ENCODE measurements at places on chromosomes 3 and 15.

GRCh38 chr3:151460774-151461450 lies at the start of gene IGSF10:
Gene IGSF10 (minus strand): TSS chr3:151461061. CDS start chr3:151458709, 2,352 bp downstream.
- DNase-seq: no peak

GRCh38 chr3:162760789-162761188 lies 1264.2 kb downstream of the OTOL1 start:
- DNase-seq: no peak

- no peak for DNase-seq
Observed at GRCh38 chr15:101180620-101181307, 71.1 kb downstream of the CHSY1 start.

DNA sequence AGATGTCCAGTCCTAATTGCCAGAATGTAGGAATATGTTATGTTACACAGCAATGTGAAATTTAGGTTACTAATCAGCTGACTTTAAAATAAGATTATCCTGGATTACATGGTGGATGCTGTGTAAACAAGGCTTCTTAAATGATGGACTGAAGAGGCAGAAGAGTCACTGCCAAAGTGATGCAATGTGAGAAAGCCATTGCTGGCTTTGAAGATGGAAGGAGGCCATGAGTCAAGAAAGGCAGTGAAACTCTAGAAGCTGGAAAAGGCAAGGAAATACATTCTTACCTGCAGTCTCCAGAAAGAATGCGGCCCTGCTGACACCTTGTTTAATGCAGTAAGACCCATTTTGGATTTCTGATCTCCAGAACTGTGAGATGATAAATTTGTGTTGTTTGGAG lies 179.1 kb upstream of the ZPLD1 start:
- DNase-seq: no peak

- no peak for DNase-seq
Observed at GRCh38 chr15:76964157-76964556, 30.8 kb upstream of the PSTPIP1 start.

DNA sequence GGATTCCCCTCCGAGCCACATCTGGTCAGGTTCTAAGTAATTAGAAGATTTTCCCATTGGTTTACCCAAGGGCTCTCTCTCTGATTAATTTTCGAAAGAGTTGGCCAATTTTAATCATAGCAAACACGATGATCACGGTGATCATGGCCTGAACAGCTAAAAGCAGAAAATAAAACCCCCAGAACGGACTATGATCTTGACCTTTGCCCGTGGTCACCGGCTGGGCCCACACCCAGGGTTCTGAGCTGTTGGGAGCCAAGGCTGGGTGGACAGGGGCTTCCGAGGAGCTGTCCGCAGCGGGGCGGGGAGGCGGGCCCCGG lies 2.6 kb downstream of the GP5 start:
- no peak for DNase-seq

DNA sequence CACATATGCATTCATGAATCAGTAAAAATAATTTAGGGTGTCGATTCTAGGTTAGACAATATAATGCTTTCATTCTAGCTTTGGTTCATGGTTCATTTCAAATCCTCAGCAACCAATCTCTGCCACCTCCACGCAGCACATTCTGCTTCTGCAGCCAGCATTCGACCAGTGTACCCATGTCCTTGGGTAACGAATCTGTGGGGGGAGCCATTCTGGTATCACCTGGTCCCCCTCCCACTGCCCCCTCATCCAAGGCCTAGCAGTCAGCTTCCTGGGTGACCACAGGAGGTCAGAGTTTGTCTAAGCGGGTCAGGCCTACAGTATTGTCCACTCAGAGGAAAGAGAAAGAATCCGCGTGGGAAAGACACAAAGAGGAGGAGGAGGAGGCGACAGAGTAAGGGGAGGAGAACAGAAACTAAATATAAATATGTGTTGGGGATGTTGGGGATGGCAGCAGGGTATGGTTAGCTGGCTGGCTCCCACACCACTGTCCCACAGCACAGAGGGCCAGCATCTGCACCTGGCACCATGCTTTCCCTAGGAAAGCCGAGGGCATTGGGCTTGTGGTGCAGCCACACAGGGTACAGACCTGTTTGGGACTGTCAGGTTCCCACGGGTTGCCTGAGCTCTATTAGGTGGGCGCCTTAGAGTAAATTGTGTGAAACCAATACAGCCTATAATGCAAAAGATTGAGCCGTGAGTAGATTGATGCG lies 12.1 kb downstream of the PAK6 start:
- no peak for DNase-seq

GRCh38 chr3:89584398-89584797 lies 477.0 kb downstream of the EPHA3 start:
- no peak for DNase-seq

GRCh38 chr3:157240408-157240807 lies 80.5 kb upstream of the CCNL1 start:
- no peak for DNase-seq

DNA sequence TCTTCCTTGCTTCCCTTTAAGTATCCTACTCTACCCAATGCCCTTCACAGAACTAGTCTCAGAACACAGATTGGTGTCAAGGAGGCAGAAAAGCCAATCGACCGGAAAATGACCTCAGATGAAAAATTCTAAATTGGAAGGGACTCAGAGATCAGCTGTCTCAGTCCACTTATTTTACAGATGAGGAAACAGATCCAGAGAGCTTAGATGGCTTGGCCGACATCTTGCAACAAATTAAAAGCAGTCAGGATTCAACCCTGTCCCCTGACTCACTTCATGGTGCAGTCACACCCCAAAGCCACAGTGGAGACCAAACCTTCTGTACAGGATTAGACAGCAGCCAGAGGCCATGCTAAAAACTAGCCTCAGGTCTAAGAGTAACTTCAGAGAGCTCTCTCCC lies 169.3 kb upstream of the BHLHE40 start:
- no peak for DNase-seq

GRCh38 chr3:172656602-172657001 lies 54.3 kb downstream of the NCEH1 start:
- DNase-seq: no peak

- no peak for DNase-seq
Observed at GRCh38 chr15:66241087-66241907, 12.3 kb downstream of the MEGF11 start.

GRCh38 chr15:73518876-73519733 lies 76.1 kb downstream of the REC114 start:
- DNase-seq: no peak

DNA sequence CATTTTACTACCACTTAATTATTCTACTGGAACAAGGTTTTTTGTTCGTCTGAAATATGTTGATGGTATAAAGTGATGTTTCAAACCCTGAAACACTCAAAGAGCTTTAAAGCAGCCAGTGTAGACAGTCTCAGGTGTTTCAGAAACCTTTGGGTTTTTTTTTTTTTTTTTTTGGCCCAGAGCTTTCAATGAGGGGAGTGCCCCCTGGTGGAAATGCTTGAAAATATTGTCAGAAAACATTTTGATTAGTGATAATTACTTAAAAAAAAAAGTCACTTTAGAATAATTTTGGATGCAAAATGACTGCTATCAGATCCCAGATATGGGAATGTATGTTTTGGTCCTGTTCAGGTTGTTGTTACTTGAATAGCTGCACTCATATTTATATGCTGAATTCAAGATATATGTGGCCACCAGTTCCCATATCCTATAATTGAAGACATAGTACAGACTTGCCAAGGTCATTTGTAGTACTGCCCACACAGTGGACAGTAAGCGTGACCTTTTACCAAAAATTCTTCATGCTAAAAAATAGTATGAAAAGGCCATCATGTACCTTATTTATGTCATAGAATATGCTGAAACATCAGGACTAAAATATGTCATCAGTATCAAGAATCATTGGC lies 35.9 kb downstream of the SATB1 start:
- DNase-seq: no peak

GRCh38 chr15:92667287-92667904 lies 11.8 kb upstream of the FAM174B start:
- DNase-seq: no peak

DNA sequence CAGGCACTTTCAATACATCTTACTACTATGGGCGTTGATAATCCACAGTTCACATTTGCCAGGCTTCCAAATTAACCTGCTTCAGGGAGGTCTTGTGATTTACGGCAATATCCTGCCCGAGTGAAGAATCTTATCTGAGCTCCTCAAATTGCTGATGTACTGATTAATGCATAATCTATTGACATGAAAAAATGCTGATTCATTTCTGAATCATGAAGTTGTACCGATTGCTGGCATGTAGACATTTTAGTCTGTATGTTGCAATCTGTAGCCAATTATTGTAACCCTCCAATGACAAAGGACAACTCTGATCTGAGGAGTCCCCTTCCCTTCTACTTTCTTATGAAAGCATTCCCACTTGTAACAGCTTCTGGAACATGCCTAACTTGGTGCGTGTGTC lies 97.2 kb downstream of the SEC22A start:
- no peak for DNase-seq

DNA sequence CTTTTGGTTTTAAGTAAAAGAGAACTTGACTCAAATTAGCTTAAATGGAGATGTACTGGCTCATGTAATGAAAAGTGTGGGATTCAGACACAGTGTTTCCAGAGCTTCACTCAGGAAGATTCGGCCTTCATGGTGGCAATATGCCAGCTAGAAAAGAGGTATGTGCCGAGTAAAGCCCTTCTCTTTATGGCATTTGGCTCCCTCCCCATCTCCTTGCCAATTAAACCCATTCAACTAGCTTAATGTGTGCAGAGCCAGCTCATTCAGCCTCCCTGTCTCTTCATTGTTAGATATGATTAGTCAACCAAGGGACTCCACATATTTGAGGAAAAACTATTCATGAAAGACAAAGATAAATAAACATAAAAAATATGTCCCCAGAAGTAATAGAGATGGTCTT lies 15.0 kb upstream of the TRANK1 start:
- no peak for DNase-seq

DNA sequence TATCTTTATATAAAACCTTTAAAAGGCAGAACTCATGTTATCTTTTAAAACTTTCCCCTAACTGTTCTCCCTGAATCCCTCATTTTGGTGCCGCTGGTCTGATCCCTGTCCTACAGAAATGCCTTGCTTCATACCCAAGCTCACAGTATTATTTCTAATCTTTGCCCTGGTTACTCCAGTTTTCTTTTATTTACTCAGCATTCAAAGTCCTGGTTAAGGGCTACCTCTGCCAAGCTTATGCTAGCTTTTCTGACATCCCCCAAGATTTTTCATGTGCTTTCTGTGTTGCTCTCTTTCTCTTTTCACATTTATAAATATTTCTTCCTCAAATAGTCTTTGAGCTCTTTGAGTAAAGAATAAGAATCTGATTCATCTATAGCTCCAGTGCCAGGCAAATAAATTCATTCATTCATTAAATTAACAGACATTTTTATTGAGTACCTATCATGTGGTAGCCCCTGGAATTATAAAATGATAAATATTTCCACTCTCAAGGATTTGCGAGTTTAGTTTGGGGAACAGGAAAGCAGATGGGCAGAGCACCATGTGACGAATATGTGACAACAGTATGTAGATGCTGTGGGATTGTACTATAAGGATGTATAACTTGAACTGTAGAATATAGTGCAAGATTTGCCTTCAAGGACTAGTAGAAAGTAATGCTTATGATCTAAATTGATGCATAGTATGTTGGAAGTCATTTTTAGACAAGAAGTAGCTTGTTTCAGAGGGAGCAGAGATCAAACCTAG lies 247.5 kb downstream of the LPP start:
- no peak for DNase-seq

- no peak for DNase-seq
Observed at GRCh38 chr15:90191794-90192509, 9.2 kb upstream of the SEMA4B start.

GRCh38 chr15:38226608-38227266 lies 25.9 kb upstream of the SPRED1 start:
- DNase-seq: no peak

DNA sequence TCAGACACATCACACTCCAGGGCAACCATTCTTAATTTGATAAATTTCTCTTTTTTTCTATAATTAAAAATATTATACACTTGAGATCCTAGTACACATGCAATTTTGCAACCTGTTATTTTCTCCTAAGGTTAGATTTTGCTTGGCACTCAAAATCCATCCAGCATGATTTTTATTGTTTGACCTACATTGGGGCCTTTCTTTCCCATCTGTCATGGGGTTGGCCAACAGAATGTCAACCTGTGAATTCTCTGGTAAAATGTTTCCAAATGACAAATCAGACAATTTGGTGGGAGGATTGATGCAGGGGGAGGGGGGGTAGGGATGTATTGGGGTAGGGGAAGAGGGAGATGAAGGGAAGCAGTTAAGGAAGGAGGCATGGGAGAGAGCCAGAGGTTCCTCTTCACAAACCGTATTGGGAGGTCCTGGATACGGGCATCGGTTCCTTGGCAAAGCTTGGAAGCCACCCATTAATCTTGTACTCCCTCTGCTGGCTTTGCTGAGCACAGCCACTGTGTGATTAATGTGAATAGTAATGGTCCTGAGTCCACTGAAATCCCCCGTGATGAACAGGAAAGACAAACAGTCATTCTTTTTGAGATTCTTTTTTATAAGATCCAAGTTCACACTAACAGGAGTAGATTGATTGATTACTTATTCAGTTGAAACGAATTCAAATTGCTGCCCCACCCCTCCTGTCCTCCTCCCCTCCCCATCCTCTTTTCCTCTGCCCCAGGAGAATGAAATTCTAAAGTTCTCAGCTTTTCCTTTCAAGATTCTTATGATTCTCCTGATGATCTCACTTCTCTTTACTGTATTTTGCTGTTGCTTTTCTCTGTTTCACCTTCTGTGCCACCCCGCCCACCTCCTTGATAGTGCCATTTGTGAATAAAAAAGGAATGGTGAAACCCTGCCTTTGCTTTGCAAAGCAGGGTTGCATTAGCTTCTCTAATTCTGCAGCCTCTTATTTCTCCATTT lies 82.2 kb upstream of the SLC25A26 start:
- DNase-seq: no peak

- no peak for DNase-seq
Observed at GRCh38 chr15:42210696-42211095, 2.6 kb upstream of the VPS39 start.

- DNase-seq: no peak
Observed at GRCh38 chr3:65548848-65549625, 489.7 kb downstream of the MAGI1 start.

GRCh38 chr3:124459678-124460077 lies 270.6 kb upstream of the UMPS start:
- no peak for DNase-seq

DNA sequence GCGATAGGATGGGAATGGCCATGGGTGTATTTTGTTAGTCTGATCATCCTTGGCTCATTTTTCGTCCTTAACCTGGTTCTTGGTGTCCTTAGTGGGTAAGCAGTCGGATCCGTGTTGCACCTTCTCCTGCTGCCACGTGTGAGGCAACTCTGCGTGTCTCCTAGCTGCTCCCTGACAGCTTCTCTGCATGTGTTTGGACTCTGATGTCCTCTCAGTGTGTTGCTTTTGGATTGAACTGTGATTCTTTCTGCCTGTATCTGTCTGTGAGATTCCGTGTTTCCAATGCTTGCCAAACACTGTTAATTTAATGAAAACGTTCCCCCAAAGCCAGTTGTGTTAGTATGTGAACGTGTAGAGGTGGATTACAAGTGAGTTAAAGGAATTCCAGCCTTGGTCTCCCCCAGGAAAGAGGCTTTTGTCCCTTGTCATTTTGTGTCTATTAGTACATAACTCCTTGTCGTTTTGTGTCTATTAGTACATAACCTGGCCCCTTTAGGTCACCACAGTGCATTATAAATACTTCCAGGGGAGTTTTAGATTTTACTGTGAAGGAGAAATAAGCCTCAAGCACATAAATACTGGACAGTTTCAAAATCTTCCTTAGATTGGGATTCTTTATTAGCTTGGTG lies 172.4 kb downstream of the CHDH start:
- no peak for DNase-seq
